Kidney glomerular epithelial cell (primary cell): ENCODE measurements at places on chromosomes 6 and 20.
A peak's percentile ranks its signal among the peaks of the same experiment; 100 is the strongest.

DNA sequence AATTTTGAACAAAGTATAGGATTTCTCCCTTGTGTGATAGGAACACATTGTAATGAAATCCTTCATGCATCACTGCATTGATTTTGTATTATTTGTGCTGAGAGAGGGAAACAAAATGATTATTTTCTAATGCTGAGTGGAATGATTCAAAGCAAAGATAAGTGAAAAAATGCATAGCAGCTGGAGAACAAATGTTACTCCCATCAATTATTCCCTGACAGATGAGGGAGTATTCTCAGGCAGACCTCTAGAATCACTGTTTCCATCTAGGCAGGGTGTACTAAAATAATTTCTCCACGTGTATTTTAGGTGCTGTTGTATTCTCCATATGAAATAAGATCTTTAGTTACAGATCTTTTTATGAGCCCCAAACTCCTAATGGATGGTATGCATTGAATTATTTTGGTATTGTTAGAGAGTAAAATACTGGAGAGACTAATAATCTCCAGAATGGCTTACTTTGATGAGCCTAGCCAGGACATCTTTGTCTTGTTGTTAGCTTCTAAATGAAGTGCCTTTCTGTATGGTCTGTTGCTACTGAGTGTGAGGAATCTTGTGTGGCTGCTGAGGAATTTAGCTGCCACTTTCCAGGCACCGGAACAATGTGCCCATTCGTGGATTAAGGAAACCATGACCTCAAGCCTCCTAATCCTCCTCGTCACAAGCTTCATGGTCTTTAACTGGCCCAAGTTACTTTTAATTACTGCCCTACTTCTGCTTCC lies 39.6 kb downstream of the RNF217 start:
- peak; percentile 6 for DNase-seq

- peak; percentile 70 for DNase-seq
Observed at GRCh38 chr6:27078734-27079357, 168.7 kb upstream of the PRSS16 start.

DNA sequence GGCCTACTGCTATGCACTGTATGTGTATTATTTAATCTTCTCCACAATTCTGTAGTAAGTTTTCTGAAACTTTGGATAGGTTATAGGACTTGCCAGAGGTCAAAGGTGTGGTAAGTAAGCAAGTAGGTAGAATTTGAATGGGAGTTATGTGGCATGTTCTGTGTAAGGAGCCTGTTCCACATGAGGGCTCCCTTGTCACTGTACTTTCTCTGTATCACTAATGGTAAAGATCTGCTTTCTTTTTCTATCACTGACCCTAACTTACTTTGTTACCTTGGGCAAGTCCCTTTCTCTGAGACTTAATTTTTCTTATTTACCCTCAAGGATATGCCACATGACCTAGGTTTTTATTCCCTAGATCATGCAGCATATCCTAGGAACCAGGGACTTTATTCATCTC lies 50.3 kb downstream of the EIF2S2 start:
- no peak for DNase-seq

DNA sequence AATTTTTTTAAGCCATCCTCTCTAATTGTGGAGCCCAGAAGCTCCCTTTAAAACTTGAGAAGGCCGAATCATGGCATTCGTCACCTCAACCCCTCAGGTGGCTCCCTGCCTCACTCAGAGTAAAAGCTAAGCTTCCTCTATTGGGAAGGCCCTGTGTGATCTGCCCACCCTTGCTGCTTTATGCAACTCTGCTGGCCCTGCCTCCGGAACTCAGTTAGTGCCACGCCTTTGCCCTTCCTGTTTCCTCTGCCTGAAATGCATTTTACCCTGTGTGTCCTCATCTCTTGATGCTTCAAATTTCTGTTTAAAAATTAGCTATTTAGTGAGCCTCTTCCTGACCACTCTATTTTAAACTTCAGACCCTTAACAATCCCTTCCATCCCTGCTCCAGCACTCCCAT lies 5.7 kb downstream of the PACRG start:
- DNase-seq: no peak

- DNase-seq: peak; percentile 44
Observed at GRCh38 chr20:59010995-59011873, 4.2 kb upstream of the CTSZ start.
